CD4-positive, alpha-beta T cell treated with Interleukin-6 at 100 ng/mL for 8 hours (primary cell): ENCODE measurements at places on chromosomes 11 and 22.

DNA sequence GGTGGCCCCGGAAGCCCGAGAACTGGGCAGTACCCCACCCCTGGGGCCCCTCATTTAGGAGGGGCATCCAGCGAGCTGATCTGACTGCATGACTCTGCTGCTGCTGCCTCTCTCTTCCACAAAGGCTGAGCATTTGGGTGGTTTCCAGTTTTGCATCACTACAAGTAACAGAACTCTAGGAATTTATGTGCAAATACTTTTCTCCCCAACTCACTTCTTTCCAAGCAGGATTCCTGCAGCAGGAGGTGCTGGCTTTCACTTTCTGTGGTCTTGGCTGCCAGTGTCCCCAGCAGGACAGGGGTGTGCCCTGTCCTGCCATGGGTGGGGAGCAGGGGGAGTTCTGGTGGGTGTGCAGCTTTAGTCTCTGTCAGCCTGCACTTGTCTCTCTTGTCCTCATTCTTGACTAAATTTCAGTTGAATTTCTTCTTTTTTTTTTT is 21.2 kb downstream of the UPB1 start:
- DNase-seq: no peak

DNA sequence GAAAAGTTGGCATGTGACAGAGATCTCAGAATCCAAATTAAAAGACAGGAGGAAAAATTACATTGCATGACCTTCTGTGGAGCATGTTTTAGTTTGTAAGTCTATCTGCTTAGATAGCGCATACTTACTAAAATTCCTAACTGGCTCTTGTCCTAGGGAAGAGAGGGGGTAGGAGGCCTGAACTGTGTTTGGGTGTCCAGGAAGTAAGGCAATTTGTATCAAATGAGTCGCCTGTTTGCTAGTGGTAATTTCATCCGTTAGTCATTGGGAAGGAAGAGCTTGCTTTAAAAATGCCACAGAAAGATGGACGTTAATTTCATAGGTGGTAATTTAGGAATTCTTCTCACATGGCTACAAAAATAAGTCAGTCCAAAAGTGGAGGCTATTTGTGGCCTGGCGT is 18.5 kb downstream of the GRK3 start:
- no peak for DNase-seq

- no peak for DNase-seq
Observed at GRCh38 chr22:20660441-20661054, 113.4 kb upstream of the SERPIND1 start.

DNA sequence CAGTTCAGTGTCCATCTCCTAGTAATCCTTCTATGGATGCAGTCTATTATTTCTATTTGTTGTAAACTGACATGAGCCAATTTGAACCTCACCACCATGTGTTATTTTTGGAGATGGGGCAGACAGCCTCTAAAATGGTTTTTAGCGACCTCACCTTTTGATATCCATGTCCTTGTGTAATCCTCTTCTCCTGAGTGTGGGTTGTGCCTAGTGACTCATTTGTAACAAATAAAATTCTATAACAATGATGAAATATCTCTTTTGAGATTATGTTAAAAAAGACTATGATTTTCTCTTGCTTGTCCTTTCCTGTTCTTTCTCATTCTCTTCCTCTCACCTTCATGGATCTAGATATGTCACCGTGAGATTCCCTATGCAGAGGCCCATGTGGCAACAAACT is 554.6 kb upstream of the ANO3 start:
- DNase-seq: no peak

- no peak for DNase-seq
Observed at GRCh38 chr11:131928992-131929391, 558.6 kb downstream of the NTM start.

DNA sequence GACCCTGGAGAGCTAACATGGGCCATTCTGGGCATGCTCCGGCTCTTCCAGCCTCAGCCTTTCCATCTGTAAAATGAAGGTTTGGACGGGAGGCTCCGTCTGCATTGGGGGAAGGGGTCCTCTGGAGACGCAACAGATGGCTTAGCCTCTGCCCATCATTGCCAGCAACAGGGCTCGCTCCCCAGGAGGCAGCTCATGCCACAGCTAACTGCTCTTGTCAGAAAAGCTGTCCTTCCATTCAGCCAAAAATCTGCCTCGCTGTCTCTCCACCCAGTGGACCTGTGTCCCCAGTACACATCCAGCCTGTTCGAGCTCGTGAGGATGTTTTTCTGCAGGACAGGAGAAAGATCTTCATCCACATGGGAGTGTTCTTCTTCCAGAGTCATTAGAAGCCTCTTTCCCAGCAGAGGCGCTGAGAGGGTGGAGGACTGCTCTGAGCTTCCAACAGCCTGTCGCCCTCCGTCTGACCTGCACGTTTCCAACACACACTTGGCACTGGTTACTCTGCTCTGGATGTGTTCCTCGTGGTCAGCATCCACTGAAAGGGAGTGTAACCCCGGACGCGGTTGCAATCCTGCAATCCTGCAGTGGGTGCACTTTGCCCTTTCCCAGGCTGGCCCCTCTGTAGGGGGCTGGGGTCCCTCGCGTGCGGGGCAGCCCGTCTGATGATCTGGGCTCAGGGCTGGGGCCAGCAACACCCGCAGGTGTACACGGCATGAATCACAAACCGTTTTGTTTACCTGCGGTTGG is 1340.9 kb downstream of the TBC1D22A start:
- no peak for DNase-seq

DNA sequence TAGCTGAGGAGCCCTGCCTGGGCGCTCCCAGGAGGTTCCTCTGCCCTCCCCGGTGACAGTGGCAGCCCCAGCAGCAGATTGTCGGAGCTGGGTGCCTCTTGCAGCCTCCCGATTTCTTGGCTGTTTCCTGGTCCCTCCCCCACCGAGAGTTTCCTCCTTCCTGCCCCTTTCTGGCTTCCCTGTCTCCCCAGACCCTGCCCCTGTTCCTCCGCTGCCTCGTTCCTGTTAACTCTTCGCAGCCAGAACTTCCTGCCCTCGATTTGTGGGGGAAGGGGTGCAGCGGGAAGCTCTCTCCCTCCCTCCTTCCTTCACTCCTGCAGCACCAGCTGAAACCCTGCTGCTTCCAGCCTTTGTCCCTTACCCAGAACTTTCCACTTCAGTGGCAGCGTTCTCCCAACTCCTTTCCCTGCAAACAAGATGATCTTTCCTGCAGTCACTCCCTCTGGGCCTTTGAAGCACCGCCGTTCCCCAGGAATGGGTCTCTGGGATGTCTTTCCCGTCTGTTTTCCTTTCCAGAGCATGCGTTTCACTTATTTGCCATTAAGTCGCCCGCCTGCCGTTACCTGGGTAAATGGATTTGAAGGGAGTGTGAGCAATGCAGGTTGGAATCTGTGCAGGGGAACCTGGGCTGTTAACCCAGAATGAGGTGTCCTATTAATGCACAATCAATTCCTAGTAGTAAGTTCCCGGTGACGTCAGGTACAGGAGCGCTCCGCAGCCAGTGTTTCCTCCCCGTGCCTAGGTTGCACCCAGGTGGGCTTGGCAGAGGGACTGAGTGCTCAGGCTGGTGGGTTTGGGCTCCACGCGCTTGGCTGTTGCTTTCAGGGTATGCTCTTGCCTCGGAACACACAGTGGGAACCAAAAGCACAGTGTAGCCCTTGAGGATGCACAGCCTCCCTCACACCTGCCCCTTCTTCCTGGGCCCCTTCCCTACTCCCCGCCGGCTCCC is 4.3 kb downstream of the GRK2 start:
- DNase-seq: peak; percentile 27

- no peak for DNase-seq
Observed at GRCh38 chr22:47171441-47172221, 409.2 kb downstream of the TBC1D22A start.

- DNase-seq: peak; percentile 42
Observed at GRCh38 chr11:73154178-73154577, 12.1 kb upstream of the FCHSD2 start.

GRCh38 chr11:65781962-65782815 is 1.4 kb upstream of the AP5B1 start:
- no peak for DNase-seq

GRCh38 chr22:24588381-24588756 is 4.5 kb downstream of the LRRC75B start:
- DNase-seq: no peak

DNA sequence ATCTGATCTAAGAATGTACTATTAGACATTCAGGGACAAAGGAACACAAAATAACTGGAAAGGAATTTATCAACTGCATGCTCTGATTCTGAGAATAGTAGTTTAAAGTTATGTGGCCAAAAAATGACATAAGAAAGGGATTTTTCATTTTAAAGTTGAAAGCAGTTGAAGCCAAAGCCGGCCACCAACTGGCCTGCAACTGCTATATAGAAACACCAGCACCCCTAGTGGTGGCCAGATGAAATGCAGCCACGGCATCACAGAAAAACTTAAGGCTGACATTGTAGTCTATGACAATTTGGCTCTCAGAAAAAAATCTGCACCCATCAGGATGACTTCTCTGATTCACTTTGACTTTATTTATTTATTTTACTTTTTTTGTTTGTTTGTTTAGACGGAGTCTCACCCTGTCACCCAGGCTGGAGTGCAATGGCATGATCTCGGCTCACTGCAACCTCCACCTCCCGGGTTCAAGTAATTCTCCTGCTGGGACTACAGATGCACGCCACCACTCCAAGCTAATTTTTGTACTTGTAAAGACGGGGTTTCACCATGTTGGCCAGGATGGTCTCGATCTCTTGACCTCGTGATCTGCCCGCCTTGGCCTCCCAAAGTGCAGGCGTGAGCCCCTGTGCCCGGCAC is 59.2 kb downstream of the SLC35F2 start:
- DNase-seq: peak; percentile 60

- DNase-seq: no peak
Observed at GRCh38 chr11:2097998-2098690, 41.0 kb downstream of the IGF2 start.

DNA sequence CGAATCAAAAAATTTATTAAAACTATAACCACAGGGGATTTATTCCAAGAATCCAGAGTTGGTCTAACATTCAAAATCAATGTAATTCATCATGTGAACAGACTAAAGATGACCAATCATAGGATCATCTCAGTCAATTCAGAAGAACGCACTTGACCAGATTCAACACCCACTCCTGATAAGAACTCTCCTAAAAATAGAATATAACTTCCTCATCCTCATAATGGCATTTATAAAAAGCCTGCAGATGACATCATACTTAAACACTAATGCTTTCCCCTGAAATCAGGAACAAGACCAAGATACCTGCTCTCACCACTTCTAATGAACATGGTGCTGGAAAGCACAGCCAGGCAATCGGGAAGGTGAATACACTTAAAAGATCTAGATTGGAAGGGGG is 10.5 kb upstream of the MUC2 start:
- no peak for DNase-seq

DNA sequence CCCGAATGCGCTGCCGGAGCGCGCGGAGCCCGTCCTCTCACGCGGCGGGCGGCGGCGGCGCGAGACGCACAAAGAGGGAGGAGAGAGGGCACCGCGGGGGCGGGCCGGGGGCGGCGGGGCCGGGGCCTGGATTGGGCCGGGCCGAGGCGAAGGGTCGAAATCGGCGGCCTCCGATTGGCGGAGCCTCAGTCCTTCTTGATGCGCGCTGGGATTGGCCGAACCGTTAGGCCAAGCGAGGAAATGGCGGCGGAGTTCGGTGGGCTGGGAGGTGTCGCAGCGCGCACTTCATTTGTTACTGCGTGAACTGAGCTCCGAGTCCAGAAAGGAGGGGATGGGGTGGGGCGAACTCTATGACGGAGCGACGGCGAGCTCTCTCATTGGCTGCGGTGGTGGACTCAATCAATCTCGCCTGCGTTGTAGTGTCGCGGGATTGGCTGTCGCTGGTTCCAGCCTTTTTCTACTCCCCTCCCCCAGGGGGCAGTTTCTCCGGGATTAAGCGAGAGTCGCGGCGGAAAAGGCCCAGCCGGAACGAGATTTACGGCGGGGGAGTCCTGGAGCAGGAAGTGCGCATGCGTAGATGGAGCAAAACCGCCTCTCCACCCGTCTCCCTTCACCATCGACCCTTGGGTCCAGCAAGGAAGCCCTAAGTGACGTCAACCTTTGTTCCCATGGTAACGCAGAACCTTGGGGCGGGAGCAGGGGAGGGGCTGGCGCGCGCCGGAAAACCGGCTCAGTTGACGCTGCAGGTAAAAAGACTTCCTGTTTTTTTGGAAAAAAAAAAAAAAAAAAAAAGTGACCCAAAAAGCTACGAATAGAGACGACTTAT is at the start of gene SF1:
SF1 (minus strand) TSS at position 70 of the 826 bp plus-strand sequence. CDS start 150 bp downstream, outside the sequence.
- DNase-seq: peak; percentile 100

DNA sequence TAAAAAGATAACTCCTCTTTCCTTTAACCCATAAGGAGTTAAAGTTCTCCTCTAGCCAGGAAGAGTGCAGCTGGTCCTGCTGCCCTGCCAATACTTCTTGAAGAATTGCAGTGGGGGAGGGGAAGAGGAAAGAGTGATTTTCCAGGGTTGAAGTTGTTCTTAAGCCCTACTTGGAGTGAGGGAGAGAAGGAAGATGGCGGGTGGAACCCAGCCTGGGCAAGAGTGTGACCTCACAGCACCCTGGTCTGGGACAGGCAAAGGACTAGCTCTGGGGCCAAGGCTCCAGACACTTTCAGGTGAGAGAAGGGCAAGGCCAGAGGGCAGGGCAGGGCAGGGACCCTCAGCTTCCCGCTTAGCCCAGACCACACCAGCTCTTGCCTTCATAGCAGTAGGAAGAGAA is 6.6 kb downstream of the TNKS1BP1 start:
- no peak for DNase-seq

- DNase-seq: no peak
Observed at GRCh38 chr22:27844256-27844655, 42.7 kb upstream of the MN1 start.

GRCh38 chr11:13343931-13344717 is 66.5 kb downstream of the BMAL1 start:
- DNase-seq: peak; percentile 64

- no peak for DNase-seq
Observed at GRCh38 chr22:43854786-43855271, 7.5 kb downstream of the SULT4A1 start.

- no peak for DNase-seq
Observed at GRCh38 chr11:61603667-61604066, 22.8 kb upstream of the SYT7 start.

GRCh38 chr11:111765320-111765983 is 737 bp downstream of the PPP2R1B start:
- no peak for DNase-seq

DNA sequence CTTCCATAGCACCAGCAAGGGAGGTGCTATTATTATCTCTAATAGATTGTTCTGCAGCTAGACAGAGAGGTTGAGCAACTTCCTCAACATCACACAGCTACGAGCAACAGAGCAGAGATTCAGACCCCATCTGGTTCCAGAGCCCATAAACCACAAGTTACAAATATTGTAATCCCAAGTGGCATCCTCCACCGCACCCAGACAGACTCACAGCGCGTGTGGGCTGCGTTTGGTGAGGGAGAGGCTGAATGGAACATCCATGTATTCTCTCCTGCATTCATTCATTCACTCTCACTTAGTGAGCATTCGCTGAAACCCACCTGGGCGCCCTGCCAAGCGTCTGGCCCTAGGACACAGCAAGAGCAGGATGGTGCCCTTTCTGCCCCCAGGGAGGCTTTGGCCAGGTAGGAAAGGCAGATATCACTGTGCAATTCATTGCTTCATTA is 33.5 kb downstream of the LIF start:
- DNase-seq: no peak

- no peak for DNase-seq
Observed at GRCh38 chr11:14969901-14970323, 2.2 kb downstream of the CALCA start.
